ENCODE measurements at places on chromosomes 4 and X.

GRCh38 chrX:40736170-40736505 lies 796 bp upstream of the MED14 start:
- peak; percentile 21 for DNase-seq

DNA sequence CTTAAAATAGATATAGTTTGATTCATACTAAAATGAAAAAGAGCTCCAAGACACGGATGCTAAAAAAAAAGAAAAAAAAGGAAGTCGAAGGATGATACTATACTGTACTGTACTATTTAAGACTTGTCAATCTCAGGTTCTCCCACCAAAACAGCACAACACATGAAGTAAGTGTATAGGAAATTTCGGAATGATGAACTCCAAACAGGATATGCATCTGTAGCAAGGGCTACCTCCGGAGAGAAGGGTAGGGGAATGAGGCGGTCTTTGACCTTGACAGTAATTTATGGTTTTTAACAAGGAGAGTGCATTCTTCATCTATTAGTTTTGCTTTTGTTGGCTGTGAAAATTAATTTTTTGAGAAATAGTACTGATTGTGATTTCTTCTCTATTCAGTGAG lies 541 bp upstream of the FIP1L1 start:
- peak; percentile 61 for DNase-seq

DNA sequence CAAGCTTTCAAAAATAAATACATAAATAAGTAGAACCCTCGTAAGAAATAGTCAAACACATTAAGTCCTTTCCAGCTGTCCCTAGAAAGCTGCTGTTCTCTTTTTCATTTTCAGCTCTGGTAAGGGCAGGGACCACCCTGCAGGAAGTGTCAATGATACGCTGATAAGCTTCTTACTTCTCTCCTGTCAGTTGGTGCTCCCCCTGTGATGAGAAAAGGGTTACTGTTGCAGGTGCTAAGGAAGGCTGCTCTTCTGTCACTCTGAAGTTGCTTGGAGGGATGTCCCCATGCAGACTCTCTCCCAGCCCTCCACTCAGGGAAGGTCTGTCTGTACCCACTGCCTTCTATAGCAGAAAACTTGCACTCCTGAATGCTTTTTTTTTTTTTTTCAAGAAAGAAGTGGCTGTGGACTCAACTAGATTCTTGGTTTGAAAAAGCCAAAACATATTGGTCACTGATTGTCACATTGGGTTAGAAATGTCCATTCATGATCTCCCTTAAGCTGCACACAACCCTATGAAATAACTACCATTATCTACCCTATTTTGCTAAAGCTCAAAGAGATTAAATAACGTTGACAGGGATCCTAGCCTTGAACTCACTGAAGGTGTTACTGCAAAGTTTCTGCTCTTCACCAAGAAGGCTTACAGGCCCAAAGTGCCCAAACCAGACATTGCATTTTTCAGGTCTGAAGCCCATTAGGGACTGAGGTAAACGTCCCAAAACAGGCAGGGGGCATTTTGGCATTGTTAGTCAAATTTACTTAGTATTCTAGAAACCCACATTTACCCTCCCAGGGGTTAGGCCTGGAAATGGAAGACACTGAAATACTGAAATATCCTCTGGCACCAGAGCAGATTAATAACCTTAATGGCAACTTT lies 1.2 kb downstream of the CXCL3 start:
- peak; percentile 31 for DNase-seq

- DNase-seq: no peak
Observed at GRCh38 chr4:168981460-168981859, 28.6 kb downstream of the CBR4 start.

DNA sequence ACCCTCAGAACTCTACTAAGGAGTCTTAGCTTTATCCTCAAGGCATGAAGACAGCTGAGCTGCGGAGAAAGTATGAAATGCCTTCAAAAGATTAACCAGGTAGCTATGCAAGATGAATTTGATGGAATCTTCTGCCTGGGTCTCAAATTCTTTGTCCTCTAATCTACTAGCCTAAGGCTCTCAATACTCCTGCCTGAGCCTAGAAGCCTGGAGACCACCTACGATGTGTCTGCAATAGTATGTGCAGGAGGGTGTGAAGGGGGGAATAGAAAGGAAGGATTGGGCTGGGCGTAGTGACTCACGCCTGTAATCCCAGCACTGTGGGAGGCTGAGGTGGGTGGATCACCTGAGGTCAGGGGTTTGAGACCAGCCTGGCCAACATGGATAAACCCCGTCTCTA lies 178.2 kb upstream of the GPC4 start:
- no peak for DNase-seq

- peak; percentile 41 for DNase-seq
Observed at GRCh38 chrX:69538321-69538876, 34.3 kb downstream of the NALF2 start.

GRCh38 chr4:169245061-169245460 lies 25.7 kb downstream of the SH3RF1 start:
- peak; percentile 57 for DNase-seq

- DNase-seq: no peak
Observed at GRCh38 chr4:176767183-176767582, 25.5 kb downstream of the VEGFC start.

DNA sequence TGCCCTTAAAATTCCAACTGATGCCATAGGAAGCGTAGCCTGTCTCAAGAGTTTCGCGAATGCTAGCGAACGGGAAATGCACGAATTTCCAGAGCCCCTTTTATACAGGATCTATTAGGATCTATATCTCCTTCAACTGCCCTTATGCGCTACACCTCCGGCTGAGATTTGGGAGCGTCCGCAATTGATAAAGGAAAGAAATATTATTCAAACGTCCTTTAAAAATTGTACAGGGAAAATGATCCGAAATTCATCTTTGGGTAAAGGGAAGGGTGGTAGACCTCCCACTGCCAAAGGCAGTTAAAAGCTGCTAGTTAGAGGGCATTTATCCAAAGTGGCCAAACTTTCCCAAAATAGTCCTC lies 609 bp downstream of the NR3C2 start:
- no peak for DNase-seq

DNA sequence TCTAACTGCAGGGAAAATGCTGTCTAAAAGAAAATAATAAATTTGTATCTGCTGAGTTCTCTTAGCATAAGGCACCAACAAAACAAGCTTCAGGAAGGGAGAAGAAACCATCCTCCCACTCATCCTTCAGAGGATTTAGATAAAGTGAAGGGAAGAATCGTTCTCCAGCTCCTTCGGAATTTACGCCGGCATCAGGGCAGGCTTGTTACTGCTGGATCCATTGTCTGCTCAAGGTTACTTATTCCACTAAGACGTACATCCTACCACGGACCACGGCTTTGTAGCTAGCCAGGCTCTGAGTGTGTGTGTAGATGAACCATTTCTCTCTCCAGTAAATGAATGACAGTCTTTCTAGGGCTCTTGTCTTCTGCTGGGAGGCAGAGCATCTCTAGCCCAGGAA lies 60.4 kb downstream of the HAND2 start:
- no peak for DNase-seq

DNA sequence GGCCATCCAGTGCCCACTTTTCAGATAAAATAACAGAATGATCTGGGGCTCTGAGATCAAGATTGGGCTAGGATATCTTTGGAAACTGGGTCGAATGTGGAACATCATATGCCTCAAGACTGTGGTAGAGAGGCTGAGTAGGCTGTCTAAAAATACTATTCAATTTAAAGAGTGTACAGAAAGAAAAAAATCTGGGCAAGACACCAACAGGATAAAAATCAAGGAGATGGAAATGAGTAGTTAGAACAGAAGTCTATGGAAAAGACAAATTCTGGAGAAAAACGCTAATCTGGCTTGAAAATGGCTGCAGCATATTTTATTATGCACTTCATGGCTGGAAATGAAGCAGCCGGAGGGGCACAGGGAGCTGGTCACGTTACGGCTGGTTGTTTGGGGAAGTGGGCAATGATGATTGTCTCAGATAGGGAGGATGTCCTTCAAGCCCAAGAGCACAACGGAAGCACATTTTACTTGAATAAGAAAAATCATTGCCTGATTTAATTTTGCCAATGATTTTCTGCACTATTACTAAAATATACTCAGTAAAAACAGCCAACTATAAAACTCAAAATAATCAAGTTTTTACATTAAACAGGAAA lies 27.1 kb upstream of the MAPK10 start:
- peak; percentile 45 for DNase-seq

DNA sequence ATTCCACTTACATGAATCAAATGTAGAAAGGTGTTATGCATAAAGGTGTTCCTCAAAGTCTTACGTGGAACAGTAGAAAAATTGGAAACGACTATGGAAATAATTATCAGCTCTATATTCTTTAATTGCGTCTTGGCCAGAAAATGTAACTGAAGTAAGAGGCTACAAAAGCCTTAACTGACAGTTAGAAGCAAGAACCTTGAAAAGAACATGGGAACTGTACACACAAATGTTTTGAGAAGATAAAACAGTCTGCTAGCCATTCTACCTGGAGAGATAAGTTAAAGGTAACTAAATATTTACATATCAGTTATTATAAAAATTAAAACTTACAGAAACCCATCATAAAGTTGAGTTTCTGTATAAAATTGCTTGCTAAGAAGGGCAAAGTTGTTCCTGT lies 172.0 kb upstream of the FTHL17 start:
- DNase-seq: no peak

DNA sequence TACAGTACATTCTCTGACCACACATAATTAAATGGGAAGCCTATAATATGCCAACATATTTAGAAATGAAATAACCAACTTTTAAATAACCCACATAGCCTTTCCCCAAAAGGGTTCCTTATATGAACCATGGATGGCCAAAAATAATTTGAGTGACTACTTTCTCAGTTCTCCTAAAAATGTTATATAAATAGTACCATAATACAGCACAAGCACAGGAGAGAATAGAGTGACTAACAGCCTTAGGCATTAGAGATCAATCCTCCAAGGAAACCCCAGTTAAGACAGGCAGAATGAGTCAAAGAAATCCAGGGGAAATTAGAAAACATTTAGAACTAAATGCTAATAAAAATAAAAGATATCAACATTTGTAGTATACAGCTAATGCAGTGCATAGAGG lies 50.2 kb downstream of the ANKRD17 start:
- DNase-seq: no peak

- DNase-seq: no peak
Observed at GRCh38 chrX:19707246-19707871, 180.0 kb downstream of the SH3KBP1 start.

GRCh38 chrX:19958552-19959486 lies 32.0 kb downstream of the BCLAF3 start:
- no peak for DNase-seq

- DNase-seq: peak; percentile 61
Observed at GRCh38 chr4:108060164-108060563, 70.5 kb downstream of the HADH start.

- DNase-seq: peak; percentile 99
Observed at GRCh38 chr4:77126809-77127208, 30.2 kb upstream of the CCNG2 start.

GRCh38 chr4:152348670-152349069 lies 187.2 kb downstream of the FBXW7 start:
- DNase-seq: peak; percentile 40

- DNase-seq: no peak
Observed at GRCh38 chr4:84050015-84050414, 449.1 kb downstream of the NKX6-1 start.

GRCh38 chrX:63869506-63869905 lies 84.5 kb upstream of the ARHGEF9 start:
- DNase-seq: no peak

DNA sequence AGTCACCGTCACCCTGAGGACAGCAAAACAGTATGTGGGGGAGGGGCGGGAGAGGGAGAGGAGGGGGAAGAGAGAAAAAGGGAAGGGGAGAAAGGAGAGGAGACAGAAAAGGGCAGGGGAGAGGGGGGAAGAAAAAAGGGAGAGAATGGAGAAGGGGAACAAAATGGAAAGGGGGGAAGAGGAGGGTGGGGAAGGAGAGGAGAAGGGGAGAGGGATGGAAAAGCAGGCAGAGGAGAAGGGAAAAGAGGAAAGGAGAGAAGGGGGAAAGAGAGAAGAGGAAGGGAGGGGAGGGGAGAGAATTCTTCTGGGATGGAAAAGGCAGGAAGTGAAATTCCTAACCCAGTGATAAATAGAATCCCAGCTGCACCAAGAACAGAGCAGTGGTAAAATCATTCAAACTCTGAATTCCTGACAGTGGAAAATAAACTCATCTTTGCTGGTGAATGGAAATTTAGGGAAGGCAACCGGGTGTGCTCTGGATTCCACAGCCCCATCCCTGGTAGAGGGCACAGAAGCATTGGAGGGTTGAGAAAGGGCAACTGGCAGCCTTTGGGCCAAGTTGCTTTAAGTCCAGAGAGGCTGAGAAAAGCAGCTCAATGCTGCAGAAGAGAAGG lies 244.2 kb downstream of the BCOR start:
- no peak for DNase-seq

DNA sequence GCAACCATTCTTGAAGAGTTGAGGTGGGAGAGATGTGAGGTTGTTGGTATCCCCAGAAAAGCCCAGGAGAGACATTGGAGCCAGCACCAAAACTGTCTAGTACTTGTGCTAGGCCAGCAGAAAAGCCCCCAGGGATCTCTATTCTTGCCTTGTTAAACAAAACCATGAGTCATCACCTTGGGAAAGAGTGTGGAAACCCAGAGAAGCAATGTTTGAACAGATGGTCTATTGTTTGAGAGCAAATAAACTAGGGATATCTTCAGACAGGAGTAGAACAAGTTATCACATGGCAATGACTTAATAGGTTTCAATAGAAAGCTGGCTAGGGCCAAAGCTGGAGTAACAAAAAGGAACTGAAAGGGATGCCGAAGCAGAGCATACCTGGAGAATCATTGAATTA lies 195.7 kb upstream of the CASK start:
- DNase-seq: no peak

DNA sequence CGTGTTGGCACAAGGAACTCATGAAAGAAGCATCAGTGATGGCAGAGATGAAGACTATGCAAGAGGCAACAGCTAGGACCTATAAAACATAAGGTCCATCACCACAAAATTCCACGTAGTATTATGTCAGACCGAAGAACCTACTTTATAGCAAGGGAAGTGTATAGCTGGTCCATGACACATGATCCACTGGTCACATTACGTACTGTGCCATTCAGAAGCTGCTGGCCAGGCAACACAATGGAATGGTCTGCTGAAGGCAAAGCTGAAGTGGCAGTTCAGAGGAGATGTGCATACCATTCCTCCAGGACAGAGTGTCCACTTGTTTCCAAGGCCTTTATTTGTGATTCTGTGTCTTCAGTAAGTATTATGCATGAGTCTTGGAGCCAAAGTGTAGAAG lies 215.5 kb upstream of the UGT8 start:
- DNase-seq: no peak

- peak; percentile 12 for DNase-seq
Observed at GRCh38 chr4:182486881-182487280, 243.7 kb downstream of the TENM3 start.

- no peak for DNase-seq
Observed at GRCh38 chrX:123188081-123188480, 4.0 kb downstream of the GRIA3 start.

- DNase-seq: no peak
Observed at GRCh38 chr4:177322266-177322665, 12.6 kb downstream of the NEIL3 start.

DNA sequence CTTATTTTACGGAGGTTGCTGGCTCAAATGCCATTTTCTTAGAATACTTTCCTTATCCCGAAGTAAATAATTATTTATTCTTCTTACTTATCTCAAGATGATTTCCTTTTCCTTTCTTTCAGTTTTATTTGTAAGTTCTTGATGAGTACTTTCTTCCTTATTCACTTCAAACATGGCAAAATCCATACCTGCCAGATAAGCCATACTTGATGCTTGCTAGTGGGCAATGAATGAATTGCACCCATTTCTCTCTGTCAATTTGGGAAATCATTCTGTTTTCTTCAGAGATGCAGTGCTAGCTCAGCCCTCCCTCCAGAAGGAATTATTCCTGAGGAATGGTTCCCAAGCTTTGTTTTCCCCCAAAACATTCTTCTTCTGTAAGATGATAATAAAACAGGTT lies 598.3 kb downstream of the SPRY1 start:
- peak; percentile 4 for DNase-seq

- peak; percentile 39 for DNase-seq
Observed at GRCh38 chrX:112642349-112642748, 37.4 kb downstream of the LHFPL1 start.
